ENCODE measurements at places on chromosomes 6 and 20.
A peak's percentile ranks its signal among the peaks of the same experiment; 100 is the strongest.

DNA sequence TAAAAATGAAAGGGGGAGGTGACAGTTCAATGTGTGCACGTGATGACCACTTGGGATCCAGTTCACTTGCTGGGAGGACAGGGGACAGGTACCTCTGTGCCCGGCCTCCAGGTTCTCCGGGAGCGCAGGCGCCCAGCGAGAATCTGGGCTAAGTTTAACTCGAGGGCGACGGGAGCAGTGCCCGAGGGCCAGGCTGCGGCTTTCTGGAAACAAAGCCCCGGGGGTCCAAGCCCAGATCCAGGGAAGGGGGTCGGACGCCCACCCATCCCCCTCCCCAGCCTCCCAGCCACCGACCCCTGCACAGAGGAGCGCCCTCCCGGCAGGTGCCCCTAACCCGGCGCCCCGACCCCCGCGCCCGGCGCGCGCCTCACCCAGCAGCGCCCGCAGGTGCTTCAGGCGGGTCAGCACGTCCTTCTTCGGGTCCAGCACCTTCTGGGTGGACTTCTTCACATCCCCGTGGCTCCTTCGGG is 405 bp downstream of the RALGAPA2 start:
- no peak for DNase-seq

DNA sequence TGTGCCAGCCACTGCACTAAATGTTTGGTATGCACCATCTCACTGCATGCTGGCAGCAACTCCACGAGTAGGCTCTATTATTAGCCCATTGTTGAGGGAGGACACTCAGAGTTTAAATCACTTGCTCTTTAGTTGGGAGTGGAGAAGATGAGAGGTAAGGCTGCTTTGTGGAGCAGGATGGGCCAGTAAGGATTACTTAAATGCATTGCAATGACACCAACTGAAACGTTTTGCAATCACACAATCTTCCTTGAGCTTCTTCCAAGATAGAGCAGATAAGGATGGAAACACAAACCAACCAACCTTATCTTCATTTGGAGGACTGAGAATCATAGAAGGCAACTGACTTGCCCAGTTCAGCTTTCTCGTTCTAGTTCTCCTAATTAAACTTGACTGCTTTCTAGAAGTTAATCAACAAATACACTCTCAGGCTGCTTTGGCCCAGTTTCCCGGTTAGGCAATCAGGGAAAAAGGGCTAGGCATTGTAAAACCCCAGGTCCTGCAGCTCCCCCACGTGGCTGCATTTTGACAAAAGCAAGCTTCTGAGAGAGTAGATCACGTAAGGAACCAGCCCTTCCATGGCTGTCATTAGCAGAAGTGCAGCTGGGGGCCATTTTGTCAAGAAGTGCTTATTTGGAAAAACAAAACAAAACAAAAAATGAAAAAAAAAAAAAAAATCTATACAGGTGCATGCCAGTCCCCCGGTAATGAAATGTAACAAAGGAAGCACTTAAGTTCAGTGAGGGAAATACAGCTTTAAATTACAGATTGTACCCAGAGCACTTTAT is 130.6 kb downstream of the BCAS1 start:
- DNase-seq: peak; percentile 49

DNA sequence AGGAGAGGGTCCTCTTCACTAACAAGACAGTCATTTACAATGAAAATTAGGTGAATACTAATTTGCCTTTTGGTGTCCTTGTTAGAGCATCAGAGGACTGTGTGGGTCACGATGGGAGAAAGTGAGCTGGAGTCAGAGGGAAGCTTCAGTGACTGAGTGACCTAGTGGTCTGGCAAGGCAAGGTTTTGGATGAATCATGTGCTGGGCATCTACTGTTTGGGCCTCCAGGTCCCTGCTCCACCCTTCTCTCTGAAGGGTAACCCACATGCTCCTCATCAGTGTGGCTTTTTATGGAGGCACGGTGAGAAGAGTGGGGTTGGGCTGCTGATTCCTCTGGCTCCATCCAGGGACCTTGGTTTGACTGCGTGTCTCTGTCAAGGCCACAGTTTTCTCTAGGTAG is 60.5 kb upstream of the EXOC2 start:
- DNase-seq: no peak

DNA sequence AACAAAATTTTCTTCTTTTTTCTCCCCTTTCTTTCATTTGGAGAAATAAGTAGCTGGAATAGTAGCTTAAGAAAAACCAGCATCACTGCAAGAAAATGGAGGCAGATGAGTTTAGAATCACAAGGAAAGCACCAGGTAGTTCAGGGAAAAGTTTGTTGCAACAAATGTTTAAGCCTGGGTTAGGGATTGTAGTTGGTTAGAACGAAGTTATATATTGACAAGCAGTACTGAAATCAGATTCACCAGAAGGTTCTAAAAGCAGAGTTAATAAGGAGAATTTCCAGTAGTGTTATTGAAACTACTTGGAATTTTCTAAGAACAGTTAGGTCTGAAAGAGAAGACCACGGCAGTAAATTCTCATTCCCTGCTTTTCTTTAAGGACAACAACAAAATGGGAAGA is 70.2 kb downstream of the BMP2 start:
- no peak for DNase-seq

- DNase-seq: no peak
Measured at GRCh38 chr20:46273717-46274116, 34.6 kb downstream of the CDH22 start.

DNA sequence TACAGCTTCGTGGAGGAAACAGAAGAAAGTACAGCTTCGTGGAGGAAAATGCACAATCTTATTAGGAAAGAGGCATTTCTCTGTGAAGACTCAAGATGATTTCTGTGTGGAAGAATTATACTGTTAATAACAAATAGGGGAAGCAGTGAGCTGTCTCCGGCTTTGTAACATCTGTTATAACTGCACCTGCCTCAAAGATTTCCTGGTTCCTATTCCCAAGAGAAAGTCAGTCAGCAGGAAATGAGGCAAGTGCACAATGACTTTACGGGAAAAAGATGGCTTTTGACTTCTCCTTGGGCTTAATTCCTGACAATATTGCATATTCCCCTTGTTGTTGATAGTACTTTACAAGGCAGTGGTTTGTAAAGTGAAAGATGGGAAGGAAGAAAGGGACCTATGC is 538.5 kb downstream of the BMP2 start:
- DNase-seq: no peak

GRCh38 chr6:116666869-116667268 is 1.7 kb downstream of the ZUP1 start:
- DNase-seq: no peak

- DNase-seq: no peak
Measured at GRCh38 chr6:101668496-101669030, 275.1 kb downstream of the GRIK2 start.

- no peak for DNase-seq
Measured at GRCh38 chr20:15179381-15179780, 842.0 kb upstream of the FLRT3 start.

- no peak for DNase-seq
Measured at GRCh38 chr6:2939315-2940009, 31.9 kb downstream of the SERPINB6 start.

DNA sequence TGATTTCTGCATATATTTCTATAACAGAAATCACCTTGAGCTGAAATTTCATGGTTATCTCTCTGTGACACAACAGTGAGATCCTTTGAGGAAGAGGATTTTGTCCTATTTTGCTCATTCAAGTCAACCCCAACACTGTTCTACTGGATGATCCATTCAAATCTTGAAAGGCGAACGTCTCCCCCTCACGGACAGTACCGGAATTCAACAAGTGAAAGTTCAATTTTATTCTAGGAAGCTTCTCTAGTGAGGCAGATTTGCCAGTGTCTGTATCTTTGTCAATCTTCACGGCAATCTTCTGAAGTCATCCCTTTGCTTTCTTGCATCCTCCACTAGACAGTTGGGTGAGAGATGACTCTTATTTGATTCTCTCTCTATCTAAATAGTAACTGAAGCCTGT is 91.7 kb upstream of the PDE7B start:
- DNase-seq: no peak

- DNase-seq: no peak
Measured at GRCh38 chr6:162379757-162380409, 347.7 kb downstream of the PRKN start.

- no peak for DNase-seq
Measured at GRCh38 chr6:26613201-26613600, 16.4 kb downstream of the ABT1 start.

GRCh38 chr6:35669451-35670045 is 19.2 kb downstream of the FKBP5 start:
- no peak for DNase-seq

- DNase-seq: no peak
Measured at GRCh38 chr6:159378411-159379328, 209.5 kb downstream of the FNDC1 start.

DNA sequence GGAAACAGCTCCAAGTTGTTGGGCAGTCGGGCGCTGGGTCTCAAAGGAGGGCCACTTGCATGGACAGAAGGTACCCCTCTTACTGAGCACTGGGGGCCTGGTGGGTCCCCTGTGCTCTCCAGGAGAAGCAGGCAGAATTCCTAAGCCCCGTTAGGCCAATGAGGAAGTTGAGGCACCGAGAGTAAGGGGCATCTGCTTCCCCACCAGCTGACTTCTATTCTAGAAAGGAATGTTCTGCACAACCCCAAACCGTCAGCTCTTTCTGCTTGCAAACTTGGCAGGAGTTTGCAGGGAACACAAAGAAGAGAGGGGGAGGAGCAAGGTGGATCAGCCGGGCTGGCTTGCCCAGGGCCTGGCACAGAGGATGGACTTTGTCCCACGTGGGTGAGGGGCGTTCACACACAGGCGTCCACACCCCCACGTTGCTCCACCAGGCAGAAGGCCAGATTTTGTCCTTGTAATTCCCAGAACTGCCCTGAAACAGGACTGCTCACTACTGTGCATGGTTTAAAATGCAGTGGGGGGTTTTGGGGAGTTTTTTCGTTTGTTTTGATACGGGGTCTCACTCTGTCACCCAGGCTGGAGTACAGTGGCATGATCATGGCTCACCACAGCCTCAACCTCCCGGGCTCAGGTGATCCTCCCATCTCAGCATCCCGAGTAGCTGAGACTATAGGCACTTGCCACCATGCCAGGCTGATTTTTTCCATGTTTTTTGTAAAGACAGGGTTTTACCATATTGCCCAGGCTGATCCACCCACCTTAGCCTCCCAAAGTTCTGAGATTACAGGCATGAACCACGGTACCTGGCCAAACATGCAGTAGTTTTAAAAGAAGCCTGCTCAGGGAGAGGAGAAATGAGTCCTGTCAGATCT is 93.3 kb downstream of the SNX5 start:
- DNase-seq: no peak

- DNase-seq: no peak
Measured at GRCh38 chr20:24698189-24698588, 228.8 kb downstream of the SYNDIG1 start.

DNA sequence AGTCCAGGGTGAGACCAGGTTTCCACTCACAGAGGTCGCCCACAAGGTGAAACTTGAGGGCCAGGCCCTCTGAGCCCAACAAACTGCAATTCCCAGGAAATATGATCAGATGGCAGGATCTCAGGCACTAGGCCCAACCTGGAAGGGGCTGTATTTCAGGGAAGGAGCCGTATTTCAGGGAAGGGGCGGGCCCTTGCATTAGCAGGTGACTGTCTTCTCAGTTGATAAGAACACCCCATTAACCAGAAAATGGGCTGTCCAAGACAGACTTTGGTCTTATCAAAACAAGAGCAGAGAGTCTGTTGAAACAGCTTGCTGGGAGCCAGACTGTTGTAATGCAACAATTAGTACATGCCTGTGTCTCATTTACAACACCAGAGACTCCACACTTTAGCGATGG is 10.9 kb upstream of the BNIP5 start:
- DNase-seq: no peak

- no peak for DNase-seq
Measured at GRCh38 chr6:1580109-1580508, 29.6 kb upstream of the FOXC1 start.

DNA sequence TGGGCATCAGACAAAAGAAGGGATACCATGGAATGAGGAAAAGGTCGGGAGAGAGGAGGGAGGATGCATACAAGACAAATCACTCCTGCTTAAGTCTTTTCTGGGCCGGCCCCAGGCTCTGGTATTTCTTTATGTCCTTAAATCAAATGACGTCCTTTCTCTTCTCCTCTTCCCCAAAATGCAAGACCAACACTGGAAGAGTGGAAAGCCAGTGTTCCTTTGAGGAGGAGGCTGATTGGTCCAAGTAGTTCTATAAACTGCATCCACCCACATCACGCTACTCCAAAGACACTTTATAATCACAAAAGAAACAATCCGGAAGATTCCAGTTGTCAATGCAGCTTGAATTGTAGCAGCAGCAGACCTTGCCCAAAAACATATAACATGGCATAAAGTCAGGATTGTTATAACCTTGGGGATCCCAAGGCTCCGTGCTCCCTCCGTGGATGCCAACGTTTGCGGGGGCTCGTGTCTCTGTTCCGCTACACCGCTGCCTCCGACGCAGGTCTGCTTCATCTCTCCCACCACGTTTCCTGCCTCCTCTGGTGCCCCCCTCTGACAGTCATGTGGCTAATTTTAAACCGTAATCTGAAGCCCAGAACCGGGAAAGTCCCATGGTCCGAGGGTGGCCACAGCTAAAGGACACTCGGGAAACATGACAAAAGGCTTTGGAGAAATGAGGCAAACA is 47.1 kb downstream of the MCUR1 start:
- peak; percentile 21 for DNase-seq

- no peak for DNase-seq
Measured at GRCh38 chr20:45354423-45355208, 6.4 kb upstream of the SDC4 start.

DNA sequence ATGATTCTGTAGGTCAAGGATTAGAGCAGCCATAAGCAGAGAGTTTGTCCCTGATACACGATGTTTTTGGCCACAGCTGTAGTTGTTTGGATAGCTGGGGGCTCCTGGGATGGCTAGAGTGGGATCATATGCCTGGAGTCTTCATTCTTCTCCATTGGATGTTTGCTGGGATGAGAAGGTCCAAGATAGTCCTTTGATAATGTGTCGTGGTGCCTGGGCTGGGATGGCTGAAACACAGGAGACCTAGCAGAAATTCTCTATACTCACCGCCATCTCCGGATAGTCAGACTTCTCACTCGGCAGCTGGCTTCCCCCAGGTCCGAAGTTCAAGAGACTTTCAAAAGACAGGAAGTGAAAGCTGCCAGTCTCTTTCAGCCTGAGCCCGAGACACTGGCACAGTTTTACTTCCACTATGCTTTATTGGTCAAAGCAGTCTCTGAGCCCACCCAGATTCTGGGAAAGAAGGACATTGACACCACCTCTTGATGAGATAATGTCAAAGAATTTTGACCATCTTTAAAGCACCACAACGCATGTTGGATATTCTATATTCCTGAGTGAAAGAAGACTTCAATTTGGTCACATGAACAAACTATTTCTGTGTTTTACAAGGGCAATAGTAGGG is 16.0 kb downstream of the MARCKS start:
- no peak for DNase-seq

GRCh38 chr6:1929931-1930330 is 315.5 kb downstream of the GMDS start:
- no peak for DNase-seq
